Activated T-cell treated with anti-CD3 and anti-CD28 coated beads for 1 hour (primary cell): ENCODE measurements at places on chromosomes 16 and 17.
A peak's percentile ranks its signal among the peaks of the same experiment; 100 is the strongest.

- no peak for DNase-seq
Observed at GRCh38 chr16:72612256-72612655, 435.7 kb downstream of the ZFHX3 start.

GRCh38 chr17:76791053-76791980 lies 53.4 kb downstream of the MFSD11 start:
- peak; percentile 11 for DNase-seq

GRCh38 chr16:83926726-83927397 lies 26.2 kb upstream of the OSGIN1 start:
- peak; percentile 49 for DNase-seq

DNA sequence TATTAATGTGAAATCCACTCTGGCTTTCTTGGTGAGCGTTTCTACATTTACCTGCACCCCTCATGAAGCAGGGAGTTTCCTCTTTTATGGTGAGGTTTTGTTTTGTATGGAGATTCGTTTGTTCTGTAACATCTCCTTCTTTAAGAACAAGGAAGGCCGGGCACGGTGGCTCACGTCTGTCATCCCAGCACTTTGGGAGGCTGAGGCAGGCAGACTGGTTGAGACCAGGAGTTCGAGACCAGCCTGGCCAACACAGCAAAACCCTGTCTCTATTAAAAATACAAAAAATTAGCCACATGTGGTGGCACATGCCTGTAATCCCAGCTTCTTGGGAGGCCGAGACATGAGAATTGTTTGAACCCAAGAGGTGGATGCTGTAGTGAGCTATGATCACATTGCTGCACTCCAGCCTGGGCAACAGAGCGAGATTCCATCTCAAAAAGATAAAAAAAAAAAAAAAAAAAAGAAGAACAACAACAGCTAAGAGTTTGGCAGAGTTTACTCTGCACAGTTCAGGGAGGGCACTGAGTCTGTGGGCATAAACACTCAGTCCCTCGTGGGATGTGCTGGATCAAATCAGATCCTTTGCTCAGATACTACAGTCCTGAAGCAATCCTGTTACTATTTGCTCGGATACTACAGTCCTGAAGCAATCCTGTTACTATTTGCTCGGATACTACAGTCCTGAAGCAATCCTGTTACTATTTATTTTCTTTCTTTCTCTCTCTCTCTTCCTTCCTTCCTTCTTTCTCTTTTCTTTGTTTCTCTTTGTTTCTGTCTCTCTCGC lies 28.9 kb downstream of the ADCY9 start:
- no peak for DNase-seq

- DNase-seq = no peak
Observed at GRCh38 chr17:42675965-42676423, 800 bp downstream of the PLEKHH3 start.

DNA sequence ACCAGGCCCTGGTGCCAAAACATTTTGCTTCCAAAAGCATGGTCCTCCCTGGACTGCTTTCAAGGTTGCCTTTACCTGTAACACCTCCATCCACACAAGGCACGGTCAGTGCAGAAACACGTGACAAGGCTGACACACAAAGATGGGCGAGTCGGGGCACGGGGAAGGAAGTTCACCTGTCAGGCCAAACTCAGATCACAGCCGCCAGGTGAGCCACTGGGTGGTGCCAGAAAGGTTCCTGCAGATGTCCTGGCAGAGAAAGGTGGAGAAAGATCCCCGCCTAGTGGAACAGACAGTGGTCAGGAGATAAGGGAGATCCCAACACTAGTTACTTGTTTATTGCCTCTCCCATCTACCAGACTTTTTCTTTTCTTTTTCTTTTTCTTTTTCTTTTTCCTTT lies 155.3 kb downstream of the AIPL1 start:
- no peak for DNase-seq

- no peak for DNase-seq
Observed at GRCh38 chr16:72044296-72044695, 10.0 kb upstream of the HP start.

- no peak for DNase-seq
Observed at GRCh38 chr17:27451906-27452305, 4.3 kb upstream of the KSR1 start.

- no peak for DNase-seq
Observed at GRCh38 chr17:22514767-22515320, 822.5 kb downstream of the KCNJ18 start.

DNA sequence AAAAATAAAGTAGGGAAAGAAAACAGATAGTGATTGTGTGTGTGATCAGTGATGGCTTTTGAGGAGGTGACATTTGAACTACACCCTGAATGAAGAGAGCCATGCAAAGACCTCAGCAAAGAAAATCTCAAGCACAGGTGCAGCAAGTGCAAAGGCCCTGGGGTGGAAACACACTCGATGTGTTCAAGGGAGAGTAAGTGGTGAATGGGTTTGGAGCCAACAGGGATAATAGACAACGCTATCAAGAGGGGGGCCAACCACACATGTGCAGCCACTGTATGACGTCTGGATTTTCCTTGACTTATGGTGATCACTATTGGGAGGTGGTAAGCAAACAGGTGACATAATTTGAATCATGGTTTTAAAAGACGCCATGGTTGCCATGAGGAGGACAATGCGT lies 564.2 kb downstream of the WWOX start:
- no peak for DNase-seq

DNA sequence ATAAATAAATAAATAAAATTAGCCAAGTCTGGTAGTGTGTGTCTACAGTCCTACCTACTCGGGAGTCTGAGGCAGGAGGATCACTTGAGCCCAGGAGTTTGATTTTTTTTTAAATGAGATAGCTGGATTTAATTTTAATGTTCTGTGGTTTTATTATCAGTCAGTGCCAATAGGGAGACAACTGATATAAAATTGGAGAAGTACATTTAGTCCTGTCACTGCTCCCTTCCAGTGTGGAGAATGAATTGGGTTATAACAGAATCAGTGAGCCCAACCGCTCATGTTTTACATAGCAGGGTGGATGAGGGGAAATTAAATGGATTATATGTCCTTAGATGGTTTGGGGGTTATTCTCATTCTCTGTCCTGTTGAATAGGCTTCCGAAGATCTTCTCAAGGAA lies 6.2 kb downstream of the NME1 start:
- no peak for DNase-seq

- no peak for DNase-seq
Observed at GRCh38 chr16:46756772-46757171, 8.6 kb upstream of the MYLK3 start.

DNA sequence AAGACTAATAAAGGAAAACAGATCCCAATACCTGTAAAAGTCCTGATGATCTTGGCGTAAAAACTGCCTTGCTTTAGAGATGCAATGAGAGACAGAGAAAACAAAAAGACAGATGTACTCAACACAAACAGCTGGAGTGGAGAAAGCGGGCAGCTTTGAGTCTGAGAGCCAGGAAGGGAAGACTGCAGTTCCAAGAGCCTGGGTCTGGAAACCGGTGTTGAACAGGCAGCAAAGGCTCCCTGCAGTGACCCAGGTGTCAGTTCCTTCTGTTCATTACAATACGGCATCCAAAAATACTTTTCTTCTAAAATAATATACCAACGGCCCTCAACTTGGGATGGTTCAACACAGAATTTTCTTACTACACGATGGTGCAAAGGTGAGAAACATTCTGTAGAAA lies 29.6 kb downstream of the VPS53 start:
- DNase-seq = no peak

DNA sequence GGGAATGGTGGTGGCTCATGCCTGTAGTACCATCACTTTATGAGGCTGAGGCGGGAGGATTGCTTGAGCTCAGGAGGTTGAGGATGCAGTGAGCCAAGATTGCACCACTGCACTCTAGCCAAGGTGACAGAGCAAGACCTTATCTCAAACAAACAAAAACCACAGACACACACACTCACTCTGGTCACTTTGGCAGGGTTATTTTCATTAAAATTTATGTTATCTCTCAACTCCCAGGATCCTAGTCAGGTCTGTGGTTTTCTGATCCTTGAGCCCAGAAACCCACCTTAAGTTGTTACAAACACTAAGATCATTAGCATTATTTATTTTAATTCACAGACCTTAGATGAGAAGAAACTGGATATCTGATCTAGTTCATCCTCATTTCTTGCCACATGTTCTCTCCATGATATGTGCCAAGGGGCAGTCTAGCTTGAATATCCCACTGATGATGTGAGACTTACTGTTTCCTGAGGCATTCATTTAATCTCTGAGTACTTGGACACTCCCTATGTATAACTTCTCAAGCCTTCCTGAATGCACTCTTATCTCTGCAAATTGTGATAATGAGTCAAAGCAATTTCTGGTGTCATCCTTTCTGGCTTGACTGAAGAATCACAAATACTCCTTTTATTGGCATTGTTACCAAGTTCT lies 9.6 kb downstream of the ABHD15 start:
- no peak for DNase-seq

GRCh38 chr16:68528686-68529379 lies 10.3 kb upstream of the ZFP90 start:
- peak; percentile 90 for DNase-seq

- DNase-seq = no peak
Observed at GRCh38 chr16:75385507-75386152, 47.7 kb downstream of the CFDP1 start.

- DNase-seq = no peak
Observed at GRCh38 chr16:62102588-62102987, 66.3 kb upstream of the CDH8 start.

DNA sequence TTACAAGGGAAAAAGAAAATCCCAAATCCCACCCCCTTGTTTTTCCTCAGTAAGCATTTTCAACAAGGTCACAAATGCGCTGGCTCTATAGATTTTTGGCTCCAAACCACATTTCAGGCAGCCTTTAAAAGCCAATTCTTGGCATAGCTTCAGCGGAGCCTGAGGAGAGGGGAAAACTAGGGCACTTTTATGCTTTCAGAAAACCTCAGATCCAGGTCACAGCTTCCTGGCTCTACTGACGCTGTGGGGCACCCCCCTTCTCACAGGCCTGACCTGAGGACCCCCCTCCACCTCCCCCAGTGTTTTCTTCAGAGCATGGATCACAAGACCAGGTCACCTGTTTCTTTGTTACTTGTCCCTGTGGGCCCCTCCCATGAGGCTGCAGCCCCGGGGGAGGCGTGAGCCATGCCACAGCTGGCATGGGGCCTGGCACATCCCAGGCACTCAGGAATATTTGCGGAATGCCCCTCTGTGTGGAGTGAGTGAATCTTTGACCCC lies 30.1 kb upstream of the MTSS2 start:
- no peak for DNase-seq

GRCh38 chr16:81181013-81181720 lies 57.3 kb upstream of the BCO1 start:
- DNase-seq = no peak

GRCh38 chr17:15154618-15155017 lies 110.5 kb downstream of the PMP22 start:
- DNase-seq = no peak
